ENCODE measurements at places on chromosomes 1 and 21. TPM values are rescaled to one million over a fixed set of nuclear protein-coding genes. Genes with fewer than 3 reads are reported as not detected.

The TMEM125 gene
- 43.1 TPM for polyA plus RNA-seq

The MRPL37 gene
- polyA plus RNA-seq: 91.6 TPM

The AIRE gene
- 0.32 TPM for polyA plus RNA-seq

The ATAD3C gene
- polyA plus RNA-seq: 1.2 TPM

The KRTAP10-1 gene
- not detected for polyA plus RNA-seq

The SLFNL1 gene
- 0.18 TPM for polyA plus RNA-seq

The PTGER3 gene
- 1.0 TPM for polyA plus RNA-seq

The SLAMF9 gene
- not detected for polyA plus RNA-seq

The LRRC38 gene
- 14.0 TPM for polyA plus RNA-seq

The CD5L gene
- polyA plus RNA-seq: not detected

The MIXL1 gene
- polyA plus RNA-seq: 2.2 TPM

The CFHR2 gene
- polyA plus RNA-seq: 9.6 TPM

The FAM151A gene
- 13.5 TPM for polyA plus RNA-seq

The GPR157 gene
- 14.4 TPM for polyA plus RNA-seq

The GREM2 gene
- polyA plus RNA-seq: 5.6 TPM

The UMODL1 gene
- 0.15 TPM for polyA plus RNA-seq

The PTPN14 gene
- 9.5 TPM for polyA plus RNA-seq

The DNAI4 gene
- polyA plus RNA-seq: 2.9 TPM

The U2AF1 gene
- polyA plus RNA-seq: 89.0 TPM

The DIO1 gene
- 24.2 TPM for polyA plus RNA-seq

The DMBX1 gene
- not detected for polyA plus RNA-seq

The HAO2 gene
- 14.2 TPM for polyA plus RNA-seq

The FAM72A gene
- 1.8 TPM for polyA plus RNA-seq

The TGFB2 gene
- polyA plus RNA-seq: 13.6 TPM

The CNR2 gene
- polyA plus RNA-seq: not detected

The UTS2 gene
- polyA plus RNA-seq: 0.29 TPM

The ANKRD34A gene
- polyA plus RNA-seq: 0.83 TPM

The MUTYH gene
- 24.9 TPM for polyA plus RNA-seq

The ATP8B2 gene
- polyA plus RNA-seq: 11.7 TPM
